Stimulated activated CD4-positive, alpha-beta T cell treated with anti-CD3 and anti-CD28 coated beads, Interleukin-15, amount 100 ng/mL, for 1 hour (primary cell): ENCODE measurements at places on chromosomes 3 and 15.

- no peak for DNase-seq
Measured at GRCh38 chr15:77421370-77421700, 647 bp downstream of the HMG20A start.

- DNase-seq, result peak; percentile 7
Measured at GRCh38 chr3:14216257-14217048, 37.8 kb downstream of the LSM3 start.

- DNase-seq, result no peak
Measured at GRCh38 chr3:124805671-124806070, 75.4 kb downstream of the UMPS start.

GRCh38 chr15:67382723-67383122 is 128.1 kb downstream of the IQCH start:
- DNase-seq, result no peak

DNA sequence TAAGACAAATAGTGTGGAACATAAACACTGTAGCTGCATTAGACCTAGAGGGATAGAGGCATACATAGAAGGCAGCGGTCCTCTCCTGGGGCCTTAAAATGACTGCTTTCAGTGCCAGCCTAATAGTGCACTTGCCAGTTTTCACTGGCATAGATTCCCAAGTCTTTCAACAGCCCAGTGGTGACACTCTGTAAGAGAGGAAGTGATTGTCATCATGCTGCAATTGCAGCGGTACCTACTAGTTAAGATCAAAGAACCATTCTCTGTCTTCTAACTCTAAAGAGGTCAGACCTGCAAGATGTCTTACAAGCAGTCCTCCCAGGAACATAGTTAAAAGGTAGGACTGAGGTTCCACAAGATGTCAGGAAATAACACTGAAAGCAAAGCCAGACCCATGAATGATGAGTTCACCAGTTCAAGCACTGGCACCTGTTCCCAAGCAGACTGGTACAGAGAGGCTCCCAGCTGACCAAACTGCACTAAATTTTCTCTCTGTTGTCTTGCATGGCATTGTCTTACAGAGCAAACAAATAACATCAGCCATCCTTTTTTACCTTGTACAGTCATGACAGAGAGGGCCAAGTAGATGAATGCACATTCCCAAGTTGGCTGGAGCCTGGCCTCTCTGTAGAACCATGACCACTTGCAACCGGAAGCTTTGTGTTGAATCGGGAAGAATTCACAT is 100.5 kb upstream of the SKOR1 start:
- DNase-seq, result no peak

- DNase-seq, result no peak
Measured at GRCh38 chr3:152834776-152835600, at the start of gene P2RY1. TSS of gene P2RY1 (plus strand) at chr3:152835131. CDS start at chr3:152835783, 652 bp downstream.

- no peak for DNase-seq
Measured at GRCh38 chr3:124671106-124671505, 59.1 kb upstream of the UMPS start.

- no peak for DNase-seq
Measured at GRCh38 chr3:22977650-22978289, 225.4 kb upstream of the UBE2E2 start.

DNA sequence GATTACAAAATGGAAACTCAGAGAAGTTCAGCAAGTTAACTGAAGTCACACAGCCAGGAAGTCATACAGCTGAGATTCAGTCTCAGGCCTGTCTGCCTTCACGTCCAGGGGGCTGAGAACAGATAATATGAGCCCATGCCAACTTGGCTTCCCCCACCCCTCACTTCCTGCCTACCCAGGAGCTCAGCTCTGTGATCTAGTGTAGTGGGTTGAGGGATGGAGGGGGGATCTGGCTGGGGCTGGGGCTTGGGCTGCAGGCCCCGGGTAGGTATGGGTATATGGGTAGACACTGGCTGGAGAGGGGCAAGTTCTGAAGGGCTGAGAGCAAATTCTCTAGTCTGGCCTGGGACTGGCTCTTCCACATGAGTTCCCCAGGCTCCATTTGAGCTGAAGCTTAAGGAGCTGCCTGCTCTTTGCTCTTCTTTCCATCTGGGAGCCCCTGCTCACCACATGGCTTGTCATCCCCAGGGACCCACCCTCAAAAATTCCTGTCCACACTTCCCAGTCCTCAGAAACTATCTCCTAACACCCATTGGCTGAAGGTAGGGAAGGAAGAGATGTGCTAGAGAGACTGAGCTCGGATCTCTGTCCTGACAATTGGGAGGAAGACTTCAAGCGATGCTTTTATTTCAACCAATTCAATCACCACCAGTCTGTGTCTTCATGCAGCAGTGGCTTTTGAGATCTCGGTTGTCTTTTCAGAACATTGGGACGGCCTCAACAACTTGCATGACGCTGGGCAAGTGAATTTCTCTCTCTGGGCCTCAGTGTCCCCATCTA is 2.0 kb downstream of the RASGRF1 start:
- DNase-seq, result no peak

GRCh38 chr15:89458440-89458839 is 37.9 kb downstream of the RHCG start:
- DNase-seq, result no peak

GRCh38 chr3:105907777-105908176 is 39.0 kb upstream of the CBLB start:
- no peak for DNase-seq

GRCh38 chr3:164515256-164515655 is 563.0 kb downstream of the SI start:
- no peak for DNase-seq
